ENCODE measurements at places on chromosomes 3 and 15.

DNA sequence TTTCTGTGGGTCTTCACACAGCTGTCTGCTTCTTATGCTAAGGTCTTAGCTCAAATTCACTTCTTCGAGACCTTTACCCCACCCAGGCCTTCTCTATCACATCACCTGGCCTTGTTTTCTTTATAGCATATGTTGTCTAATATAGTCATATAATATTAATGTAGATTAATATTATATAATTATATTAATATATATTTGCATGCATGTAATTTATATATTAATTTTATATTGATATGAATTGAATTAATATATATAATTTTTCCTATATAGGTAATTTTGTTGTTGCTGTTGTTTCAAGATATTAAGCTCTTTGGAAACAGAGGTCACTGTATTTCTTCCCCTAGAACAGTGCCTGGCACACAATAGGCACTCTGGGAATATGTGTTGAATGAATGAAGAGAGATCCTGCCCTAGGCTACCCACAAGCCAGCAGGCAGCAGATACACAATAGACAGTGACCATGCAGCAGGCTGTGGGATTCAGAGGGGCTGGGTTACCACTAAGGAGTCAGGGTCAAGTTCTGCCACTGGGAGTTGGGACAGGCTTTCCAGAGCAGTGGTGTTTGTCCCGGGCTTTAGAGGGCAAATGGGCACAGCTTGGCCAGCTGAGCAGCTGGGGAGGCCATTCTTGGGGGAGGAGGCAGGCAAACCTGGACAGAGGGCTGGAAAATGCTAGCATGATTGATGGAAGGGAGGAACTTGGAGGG, 126.3 kb downstream of the DNAJB8 start:
- no peak for DNase-seq

GRCh38 chr3:151169262-151169947, 33.6 kb downstream of the GPR171 start:
- DNase-seq = no peak

GRCh38 chr3:71862371-71863140, 77.6 kb upstream of the PROK2 start:
- no peak for DNase-seq

DNA sequence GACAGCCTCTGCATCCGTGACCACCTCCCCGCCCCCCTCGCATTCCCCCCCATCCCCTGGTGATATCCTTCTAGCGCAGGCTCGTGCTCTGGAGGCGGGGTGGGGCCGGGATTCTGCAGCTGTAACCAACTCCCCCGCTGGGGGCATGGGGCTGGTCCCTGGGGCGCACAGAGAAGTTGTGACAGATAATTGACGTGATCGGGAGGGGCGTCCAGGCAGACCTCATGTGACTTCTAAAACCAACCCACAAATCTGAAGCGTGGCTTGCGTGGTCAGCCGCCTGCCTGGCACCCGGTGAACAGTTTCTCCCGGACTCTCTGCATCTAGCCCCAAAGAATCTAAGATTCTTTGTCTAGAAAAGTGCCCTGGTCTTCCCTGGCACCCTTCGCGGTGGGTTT, 100.6 kb upstream of the IGF1R start:
- DNase-seq = peak; percentile 48

DNA sequence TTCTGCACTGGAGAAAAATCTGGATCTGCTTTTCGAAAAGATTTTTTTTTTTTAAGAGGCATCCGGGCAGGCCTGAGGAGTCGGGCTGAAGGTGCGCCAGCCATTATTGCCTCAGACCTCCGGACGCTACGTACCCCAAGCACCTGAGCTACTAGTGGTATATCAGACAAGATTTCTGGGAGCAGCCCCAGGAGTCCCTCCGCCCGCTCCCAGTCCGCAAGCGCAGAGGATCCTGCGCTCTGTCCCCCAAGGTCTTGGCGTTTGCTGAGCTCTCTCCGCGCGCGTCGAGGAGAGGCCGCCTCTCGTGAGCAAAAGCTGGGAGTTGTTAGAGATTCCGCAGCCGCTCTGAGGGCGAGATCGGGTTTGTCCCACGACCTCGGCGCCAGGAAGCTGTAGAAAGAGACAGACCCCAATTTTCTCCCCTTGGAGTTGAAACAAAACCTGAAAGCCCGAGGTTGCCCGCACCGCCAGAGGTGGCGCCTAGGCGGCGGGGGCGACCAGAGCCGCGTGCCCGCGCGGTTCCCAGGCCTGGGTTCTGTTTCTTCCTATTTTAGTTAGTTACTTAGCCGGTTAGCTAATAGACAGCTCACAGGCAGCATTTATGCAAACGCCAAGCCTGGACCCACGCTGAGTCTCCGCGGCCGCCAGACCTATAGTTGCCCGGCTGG, 72.5 kb upstream of the POLG start:
- no peak for DNase-seq

DNA sequence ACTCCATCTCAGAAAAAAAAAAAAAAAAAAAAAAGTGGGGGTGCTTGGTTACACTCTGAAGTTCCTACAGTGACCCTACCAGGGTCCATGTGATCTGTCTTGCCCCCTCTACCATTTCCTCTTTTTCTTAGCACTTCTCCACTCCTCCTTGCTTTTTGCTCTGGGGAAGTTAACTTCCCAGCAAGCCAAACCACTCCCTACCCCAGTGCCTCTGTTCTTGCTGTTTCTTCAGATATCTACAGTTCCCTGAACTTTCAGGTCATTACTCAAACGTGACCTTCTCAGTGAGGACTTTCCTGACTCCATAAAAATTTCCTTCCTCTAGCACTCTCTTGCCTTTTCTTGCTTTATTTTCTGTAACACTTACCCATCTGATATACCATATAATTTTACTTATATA, 61.1 kb upstream of the GCNT3 start:
- no peak for DNase-seq

DNA sequence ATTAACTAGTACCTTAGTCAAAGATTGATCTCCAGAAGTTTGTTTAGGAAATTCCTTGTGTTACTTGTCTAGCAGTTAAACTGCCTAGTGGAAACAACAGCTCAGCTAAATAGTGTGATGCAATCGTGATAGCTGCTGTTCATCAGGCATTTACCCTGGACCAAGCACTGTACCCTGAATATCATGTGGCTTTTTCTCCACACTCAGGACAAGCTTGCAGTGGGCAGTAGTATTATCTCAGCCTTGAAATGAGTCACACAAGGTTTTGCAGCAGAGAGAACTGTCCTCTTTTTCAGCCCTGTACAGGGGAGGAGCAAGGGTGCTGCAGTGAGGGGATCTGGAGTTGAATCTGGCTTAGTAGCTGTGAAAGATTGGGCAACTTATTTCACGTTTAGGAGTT, 208.4 kb downstream of the TP63 start:
- DNase-seq = no peak

GRCh38 chr3:165658027-165658426, 179.2 kb downstream of the BCHE start:
- no peak for DNase-seq

DNA sequence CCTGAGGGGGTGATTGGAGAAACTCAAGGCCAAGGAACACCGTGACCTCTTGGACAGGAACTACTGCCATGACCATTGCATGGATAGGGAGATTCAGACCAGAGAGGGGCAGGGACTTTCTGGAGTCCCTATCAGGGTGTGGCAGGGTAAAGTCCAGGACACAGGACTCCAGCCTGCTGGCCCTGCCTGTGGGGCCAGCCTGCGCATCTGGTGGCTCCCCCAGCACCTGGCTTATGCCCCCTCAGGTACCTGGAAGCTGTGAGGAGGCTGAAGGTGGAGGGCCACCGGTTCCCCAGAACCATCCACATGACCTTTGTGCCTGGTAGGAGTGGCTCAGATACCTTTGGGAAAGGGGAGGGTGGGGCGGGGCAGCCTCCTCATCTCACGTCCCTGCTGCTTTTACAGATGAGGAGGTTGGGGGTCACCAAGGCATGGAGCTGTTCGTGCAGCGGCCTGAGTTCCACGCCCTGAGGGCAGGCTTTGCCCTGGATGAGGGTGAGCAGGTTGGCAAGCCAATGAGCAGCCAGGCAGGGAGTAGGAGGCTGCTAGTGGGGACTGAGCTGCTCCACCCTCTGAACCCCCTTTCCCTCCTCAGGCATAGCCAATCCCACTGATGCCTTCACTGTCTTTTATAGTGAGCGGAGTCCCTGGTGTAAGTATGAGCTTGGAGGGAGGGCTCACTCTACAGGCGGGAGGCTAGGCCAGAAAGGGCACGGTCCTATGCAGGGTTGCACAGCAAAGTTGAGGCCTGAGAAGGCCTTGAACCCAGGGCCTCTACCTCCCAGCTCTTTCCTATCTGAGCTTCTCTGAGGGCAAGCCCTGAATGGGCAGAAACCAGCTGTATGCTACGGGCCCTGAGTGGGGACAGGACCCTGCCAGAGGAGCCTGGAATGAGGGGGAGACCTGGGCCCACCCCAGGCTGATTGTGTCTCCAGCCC, 2.9 kb downstream of the ACY1 start:
- DNase-seq = no peak

GRCh38 chr3:136267235-136267634, 17.1 kb downstream of the PCCB start:
- no peak for DNase-seq

DNA sequence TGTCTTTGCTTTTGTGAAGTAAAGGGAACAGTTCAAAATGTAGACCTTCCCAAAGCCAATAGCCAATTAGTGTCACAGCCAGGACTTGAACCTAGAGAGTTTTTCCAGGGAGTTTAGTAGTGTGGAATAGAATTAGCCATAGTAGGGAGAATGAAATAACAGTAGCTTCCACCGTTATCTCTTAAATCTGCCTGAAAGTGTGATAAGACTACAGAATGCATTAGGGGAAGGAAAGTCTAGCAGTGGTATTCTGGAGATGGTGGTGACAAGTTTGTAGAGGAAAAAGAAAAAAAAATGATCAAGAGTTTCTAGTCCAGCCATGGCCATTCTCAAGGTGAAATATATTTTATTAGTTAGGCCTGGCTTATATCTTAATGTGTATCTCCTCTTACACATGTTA, 13.8 kb downstream of the ATP11B start:
- DNase-seq = no peak

- no peak for DNase-seq
Measured at GRCh38 chr3:163196815-163197374, 1700.3 kb downstream of the OTOL1 start.

DNA sequence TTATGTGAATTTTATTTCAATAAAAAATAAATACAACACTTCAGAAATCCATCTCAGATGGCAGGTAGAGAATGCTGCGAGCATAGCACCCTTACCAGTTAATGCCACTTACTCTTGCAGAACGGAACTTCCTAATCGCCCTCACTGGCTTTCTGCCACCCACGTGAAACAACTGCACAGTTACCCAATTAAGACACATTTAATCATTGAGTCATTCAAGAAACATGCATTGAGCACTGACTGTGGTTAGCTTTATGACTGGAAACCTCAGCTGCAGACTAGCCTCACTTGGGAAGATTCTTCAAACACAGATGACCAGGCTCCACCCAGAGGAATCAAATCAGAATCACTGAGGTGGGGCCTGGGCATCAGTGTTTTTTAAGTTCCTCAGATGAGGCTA, 5.6 kb upstream of the MFGE8 start:
- DNase-seq = peak; percentile 88

DNA sequence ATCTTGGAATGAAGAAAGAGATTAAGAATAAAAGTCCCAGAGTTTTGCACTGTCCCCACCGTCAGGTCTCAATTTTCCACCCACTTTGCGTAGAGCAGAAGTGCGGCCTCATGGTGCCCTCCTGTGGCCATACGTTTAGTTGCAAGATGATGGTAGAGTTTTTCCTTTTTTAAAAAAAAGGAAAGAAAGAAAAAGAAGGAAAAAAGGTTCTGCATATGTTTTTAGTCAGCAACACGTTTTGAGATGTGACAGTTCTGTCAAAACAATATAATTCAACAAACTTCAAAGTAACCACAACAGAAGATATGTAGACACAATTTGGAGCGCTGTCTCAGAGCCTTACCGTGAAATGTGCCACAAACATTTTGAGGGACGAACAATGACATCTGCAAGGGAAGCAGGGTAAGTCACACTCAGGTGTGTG, 24.6 kb downstream of the EBLN2 start:
- DNase-seq = peak; percentile 49

- peak; percentile 78 for DNase-seq
Measured at GRCh38 chr15:42704492-42704926, 32.4 kb downstream of the CDAN1 start.

- DNase-seq = peak; percentile 48
Measured at GRCh38 chr3:129230311-129231019, 18.9 kb upstream of the COPG1 start.

- peak; percentile 56 for DNase-seq
Measured at GRCh38 chr15:58931987-58932588, 1.4 kb downstream of the SLTM start.

DNA sequence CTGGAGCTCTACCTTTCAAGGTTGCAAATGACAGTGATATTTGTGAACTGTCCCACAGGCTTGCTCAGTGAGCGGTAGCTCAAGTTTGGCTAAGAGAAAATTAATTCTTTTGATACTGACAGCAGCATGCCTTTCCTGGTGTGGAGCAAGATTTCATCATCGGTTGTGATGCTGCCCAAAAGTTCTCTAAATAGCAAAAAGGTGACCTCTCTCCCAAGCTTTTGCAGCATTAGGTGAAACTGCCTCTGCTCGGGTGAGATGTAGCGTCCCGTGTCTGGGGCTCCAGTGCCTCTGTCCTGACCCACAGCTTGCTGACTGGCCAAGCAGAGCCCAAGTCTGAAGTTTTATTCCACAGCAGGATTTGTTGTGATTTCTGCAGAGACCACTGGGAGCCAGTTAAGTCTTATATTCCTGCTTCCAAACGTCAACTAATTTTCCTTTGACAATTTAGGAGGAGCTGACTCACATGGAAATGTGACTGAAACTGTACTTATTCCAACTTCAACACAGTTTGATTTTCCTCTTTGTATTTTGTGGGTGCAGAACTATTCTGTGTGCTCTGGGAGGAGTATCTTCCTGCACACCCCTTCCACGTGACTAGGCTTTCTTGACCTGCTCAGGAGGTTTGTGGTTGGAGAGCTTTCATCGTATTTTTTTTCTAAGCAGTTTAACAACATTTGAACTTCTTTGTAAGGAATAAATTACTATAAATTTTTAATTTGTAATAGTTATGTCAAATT, 5.9 kb downstream of the SYNM start:
- no peak for DNase-seq

GRCh38 chr15:98699591-98700424, 51.5 kb downstream of the IGF1R start:
- DNase-seq = no peak

DNA sequence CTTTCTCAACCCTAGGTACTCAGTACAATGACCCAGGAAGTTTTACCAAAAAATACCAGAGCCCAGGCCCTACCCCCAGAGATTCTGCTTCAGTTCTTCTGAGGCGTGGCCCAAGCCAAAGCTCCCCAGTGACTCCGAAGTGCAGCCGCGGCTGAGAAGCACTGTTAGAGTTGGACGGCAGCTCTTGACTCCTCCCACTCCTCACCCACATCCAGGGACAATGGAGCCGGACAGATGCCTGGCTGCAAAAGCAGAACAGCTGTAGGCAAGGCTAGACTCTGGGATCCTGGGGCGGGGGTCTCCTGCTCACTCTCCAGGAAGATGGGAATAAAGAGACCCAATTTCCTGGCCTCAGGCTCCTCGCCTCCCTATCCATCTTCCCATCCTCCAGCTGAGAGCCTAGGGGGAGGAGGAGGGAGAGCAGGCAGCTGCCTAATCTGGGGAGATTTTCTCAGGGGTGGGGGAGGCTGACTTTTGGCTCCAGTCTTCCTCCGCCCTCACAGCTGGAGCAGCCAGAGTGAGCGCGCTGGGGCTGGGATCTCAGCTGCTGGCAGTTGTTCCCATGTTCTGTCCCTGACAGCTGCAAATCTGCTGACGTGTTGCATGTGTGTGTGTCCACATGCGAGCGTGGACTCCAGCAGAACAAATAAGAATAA, 223.8 kb downstream of the OPA1 start:
- peak; percentile 34 for DNase-seq

- DNase-seq = no peak
Measured at GRCh38 chr15:74352393-74352910, 15.0 kb downstream of the CYP11A1 start.

All from AG08396 (cell line).